NCI-H1694 (cell line): ENCODE measurements at places on chromosomes 2 and 18.
A peak's percentile ranks its signal among the peaks of the same experiment; 100 is the strongest.

- no peak for DNase-seq
These were observed 202.0 kb upstream of the SLC14A2 start for GRCh38 chr18:45413180-45413836.

GRCh38 chr2:70962211-70962884 lies 16.1 kb upstream of the ANKRD53 start:
- no peak for DNase-seq

DNA sequence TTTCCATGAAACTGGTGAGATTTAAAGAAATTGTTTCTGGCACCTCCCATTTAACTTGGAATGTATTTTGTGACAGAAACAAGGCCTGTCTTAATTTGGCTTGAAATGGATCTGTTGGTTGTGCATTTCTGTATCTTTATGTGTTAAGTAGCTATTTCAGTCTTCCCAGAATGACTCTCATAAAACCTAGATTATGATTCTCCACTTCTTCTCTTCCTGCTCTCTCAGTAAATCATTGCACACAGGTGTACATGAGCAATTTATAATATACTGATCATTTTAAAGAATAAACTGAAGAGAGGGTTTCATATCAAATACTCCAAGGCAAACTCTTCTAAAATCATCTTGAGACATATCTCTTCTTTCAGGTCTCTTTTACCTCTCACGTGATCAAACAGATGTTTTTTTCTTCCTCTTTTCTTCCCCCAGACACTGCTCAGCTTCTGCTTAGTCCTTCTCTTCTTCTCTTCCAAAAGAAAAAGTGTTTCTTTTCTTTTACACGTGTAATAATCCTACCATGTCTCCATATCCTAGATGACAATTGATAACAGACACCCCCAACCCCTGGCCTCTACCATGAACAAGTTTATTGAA lies 112.0 kb downstream of the PPP1R1C start:
- no peak for DNase-seq

DNA sequence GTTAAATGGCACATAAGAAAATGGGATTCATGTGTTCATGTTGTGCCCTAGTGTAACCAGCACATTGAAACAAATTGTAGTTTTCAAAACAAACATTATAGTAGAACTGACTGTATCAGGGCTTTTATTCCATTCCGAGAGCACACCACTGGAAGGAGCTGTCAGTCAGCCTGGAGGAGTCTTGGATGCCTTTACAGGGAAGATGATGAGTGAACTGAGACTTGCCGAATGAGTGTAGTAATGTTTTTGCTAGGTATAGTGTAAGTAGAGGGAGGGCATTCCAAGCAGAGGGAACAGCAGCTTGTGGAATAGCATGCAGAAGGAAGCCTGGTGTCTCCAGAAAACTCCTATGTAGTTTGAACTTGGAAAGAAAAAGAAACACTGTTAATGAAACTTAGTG lies 183.5 kb downstream of the MCFD2 start:
- DNase-seq = no peak

- DNase-seq = no peak
These were observed 508.2 kb upstream of the DSEL start for GRCh38 chr18:68024716-68025115.

DNA sequence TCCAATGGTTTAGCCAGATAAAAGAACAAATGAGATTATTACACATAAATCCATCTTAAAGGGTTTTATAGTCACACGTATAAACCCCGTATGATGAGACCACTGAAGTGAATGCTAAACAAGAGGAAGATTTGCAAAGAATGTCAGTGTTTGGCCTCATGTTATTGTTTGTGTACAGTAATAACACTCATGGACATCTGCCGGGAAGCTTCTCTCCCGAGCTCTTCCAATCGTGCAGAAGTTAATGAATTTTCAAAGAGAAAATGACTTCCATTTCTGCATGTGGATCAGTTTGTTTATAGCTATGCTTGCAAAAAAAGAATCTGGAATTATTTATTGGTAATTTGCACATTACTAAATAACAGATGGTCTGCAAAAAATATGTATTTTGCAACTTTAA lies 88.5 kb upstream of the APCDD1 start:
- no peak for DNase-seq

DNA sequence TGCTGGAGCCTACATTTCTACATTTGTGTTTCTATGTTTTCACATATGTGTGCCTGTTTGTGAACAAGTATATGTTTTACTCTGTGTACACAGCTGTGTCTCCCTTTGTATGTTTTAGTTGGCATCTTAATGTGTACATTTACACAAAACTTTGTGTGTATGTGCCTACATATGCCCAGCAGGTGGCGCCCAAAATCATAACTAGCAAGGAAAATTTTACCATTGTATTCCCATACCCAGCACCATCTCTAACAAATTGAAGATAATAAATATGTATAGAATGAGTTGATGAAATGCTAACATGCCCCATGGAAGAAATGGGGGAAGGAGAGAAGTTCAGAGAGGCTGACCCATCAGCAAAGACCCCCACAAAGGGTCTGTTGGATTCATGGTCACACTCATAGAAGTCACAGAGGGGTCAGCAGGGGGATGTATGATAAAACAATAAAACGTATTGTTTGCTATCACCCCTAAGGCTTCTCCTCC lies 48.1 kb downstream of the PKDCC start:
- DNase-seq = peak; percentile 88

GRCh38 chr2:135532581-135532980 lies 1.3 kb downstream of the R3HDM1 start:
- no peak for DNase-seq

GRCh38 chr2:8490166-8490721 lies 191.6 kb upstream of the ID2 start:
- DNase-seq = no peak

DNA sequence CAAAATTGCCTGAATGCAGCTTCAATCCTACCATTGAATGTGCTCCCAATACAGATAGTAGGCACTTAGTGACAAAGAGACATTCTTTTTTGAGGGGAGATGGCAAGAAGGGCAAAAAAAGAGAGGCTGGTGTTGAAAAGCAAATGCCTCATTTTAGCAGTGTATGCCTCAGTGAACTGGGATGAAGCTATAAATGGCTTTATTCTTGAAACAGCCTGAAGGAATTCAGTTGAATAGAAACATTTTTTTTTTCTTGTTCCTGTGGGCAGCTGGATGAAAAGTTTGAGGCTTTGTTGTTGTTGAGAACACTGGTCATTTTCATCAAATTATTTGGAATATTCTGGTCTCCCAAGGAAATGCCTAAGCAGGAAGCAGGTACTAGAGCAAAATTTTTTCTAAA lies 228.9 kb downstream of the RNF144A start:
- no peak for DNase-seq

DNA sequence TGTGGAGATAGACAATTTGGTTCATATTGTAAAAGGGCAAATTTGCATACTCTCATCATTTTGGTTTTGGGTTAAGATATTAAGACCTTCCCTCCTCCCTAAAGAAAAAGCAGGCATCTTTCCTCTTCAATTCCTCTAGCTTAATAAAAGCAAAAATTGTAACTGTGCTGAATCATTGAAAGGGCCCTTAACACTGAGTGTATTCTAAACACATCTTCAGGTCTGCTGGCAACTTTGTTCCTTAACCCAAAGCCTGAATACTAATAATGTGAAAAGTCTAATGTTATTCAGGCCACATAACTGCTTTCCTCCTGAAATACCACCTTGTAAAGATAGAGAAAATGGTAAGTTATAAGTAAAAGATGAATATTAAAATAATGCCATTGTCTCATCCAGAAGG lies 1200.5 kb upstream of the FAM98A start:
- DNase-seq = no peak

GRCh38 chr2:226556050-226556449 lies 243.6 kb downstream of the IRS1 start:
- no peak for DNase-seq

GRCh38 chr2:135667045-135667444 lies 74.6 kb upstream of the UBXN4 start:
- no peak for DNase-seq

GRCh38 chr18:51890762-51891161 lies 449.2 kb upstream of the DCC start:
- DNase-seq = no peak

DNA sequence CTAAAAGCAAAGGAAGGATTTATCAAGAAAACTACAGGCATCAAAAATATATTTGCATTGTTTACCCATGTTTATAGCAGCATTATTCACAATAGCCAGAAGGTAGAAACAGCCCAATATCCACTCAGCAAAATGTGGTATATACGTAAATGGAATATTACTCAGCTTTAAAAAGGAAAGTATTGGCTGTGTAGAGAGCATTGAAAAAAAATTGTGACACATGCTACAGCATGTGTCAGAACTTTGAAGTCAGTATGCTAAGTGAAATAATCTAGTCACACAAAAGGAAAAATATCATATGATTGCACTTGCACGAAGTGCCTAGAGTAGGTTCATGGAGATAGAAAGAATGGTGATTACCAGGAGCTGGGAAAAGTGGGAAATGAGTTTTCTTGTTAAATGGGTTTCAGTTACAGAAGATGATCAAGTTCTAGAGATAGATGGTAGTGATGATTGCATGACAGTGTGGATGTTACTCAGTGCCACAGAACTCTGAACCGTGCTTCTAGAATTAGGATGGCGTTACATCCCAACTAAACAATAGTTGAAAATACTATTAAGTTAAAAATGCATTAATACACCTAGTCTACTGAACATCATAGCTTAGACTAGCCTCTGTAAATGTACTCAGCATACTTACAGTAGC lies 20.1 kb downstream of the ANKRD12 start:
- no peak for DNase-seq
